Esophagus muscularis mucosa (tissue), 4 donors: ENCODE measurements at places on chromosomes 1 and 21. TPM values are rescaled to one million over a fixed set of nuclear protein-coding genes. Genes with fewer than 3 reads are reported as not detected.

CHRM3 gene
- 75.5 TPM for total RNA-seq

F5 gene
- not detected for total RNA-seq

SH3BP5L gene
- total RNA-seq, result 19.9 TPM

MATN1 gene
- total RNA-seq, result not detected

GRCh38 chr1:32073299-32074229 is 825 bp downstream of the TMEM39B start:
- DNase-seq, result no peak

DNA sequence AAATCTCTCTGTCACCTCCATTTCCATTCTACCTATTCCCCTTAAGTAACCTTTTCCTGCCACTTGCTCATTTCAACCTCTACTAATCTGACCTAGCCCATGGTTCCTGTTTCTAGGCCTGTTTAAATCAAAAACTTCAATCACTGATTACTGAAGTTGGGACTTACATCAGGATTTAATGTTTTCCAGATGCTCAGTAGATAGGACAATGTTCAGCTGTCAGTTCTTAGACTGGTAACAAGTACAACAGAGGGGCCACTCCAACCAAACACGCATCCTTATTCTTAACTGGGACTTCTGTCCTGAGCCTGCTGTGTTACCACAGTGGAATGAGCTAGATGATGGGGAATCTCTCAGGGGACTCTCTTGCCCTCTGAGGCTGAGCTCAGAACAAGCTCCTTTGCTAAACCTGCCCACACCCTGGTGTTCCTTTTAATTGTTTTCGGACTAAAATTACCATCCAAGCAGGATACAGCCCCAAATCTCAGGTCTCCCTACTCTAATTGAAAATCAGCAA is 974.6 kb downstream of the TTLL7 start:
- no peak for DNase-seq

DNA sequence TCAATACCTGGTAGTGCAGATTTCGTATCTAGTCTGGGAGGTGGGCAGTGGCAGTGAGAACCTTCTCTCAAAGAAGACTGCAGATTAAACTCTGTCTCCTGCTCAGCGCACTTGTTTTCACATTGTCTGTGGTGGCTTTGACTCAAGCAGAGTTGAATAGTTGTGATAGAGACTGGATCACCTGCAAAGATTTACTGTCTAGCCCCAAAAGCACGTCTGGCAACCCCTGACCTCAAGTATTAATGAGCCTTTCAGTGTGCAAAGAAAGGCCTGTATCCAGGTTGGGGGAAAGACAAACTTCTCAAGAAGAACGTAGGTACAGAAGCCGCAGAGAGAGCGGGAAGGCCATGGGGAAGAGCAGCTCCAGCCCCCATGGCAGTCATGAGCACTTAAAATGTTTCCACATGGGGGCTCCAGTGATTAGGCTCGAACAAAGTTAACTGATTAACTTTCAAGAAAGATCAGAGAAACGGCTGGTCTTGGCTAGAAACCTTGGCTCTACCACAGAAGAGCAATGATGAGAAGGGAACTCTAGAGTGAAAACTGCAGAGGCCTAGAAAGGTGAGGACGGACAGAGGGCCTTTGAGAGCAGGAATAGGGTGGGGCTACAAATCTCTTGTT is 15.2 kb downstream of the HENMT1 start:
- no peak for DNase-seq

- DNase-seq, result no peak
Observed at GRCh38 chr1:94970783-94971182, 43.9 kb upstream of the CNN3 start.

- no peak for DNase-seq
Observed at GRCh38 chr1:186214791-186215190, 160.3 kb downstream of the TPR start.

DNA sequence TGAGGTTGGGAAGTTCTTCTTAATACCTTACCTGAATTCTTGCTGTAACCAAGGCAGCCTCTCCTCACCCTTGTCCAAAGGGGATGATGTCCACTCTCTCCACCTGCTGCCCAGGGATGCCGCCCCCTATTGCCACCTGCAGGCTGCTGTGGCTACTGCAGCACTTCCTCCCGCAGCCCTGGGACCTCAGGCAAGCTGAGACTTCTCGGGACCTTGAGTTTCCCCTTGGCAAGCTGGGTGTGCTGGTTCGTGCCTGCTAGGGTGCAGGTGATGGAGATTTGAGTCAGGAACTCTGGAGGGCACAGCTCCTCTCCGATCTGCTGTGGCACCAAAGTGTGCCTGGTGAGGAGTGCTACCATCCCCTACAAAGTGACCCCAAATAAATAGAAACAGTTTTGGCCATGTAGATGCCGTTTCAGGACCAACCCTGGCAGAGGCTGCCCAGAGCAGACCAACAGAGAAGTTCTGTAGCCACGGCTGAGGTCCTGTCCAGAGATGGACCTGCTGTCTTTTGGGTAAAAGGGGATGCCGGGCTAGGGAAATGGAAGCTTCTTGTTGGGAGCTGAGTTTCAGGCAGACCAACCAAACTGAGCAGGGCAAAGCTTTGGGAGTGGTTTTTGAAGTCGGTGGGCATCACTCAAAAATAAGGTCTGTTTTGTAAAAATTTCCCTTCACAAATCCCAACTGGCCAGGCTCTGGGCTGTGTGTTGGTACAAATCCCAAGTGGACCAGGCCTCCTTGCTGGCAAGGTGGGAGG is 31.7 kb downstream of the RUNX3 start:
- no peak for DNase-seq

DNA sequence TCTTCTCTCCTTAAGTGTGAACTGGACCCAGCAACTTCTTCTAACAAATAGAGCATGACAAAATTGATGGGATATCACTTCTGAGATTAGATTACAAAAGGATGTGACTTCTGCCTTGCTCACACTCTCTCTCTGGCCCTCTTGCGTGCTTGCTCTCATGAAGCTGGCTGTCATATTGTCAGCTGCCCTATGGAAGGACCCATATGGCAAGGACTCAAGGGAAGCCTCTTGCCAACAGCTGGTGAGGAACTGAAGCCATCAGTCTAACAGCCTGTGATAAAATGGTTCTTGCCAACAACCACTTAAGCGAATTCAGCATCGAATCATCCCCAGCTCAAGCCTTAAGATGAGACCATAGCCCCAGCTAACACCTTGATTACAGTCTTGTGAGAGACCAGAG is 4.8 kb upstream of the TLR5 start:
- DNase-seq, result no peak

DNA sequence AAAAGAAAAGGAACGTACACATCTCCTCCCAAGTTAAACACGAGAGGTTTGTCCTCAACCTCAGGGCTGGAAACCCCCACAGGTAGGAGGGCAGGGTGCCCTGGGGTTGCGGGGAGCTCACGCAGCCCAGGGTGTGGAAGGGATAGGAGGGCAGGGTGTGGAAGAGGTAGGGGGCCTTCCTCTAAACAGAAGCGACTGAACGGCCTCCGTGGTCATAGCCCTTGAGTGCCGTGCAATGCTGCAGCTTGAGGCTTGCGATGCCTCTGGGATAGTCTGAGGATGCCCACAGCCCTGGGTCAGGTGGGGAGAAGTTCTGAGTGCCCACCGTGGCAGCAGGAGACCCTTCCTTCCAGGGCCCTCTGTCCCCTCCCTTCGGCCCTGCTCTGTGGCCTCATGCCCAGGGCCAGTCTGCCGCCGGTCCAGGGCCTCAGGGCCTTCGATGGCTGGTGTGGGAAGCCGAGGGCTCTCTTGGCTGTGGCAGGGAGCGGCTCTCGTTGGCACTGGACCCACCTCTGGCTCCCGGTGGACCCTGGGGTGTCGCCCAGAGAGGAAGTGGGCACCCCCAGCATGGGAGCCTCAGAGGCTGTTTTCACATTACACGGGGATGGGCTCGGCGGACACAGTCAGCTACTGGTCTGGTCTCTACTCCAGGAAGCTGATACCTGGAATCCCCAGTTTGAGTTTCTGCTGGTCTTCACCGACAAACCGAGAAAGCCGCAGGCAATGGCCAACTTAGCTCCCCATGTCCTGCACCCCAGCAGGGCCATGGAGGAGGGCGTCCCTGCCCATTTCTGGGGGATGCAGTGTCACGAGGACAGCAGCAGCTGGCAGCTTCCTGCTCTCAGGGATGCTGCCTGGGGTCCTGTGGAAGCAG is 6.4 kb upstream of the CDK11B start:
- no peak for DNase-seq

GRCh38 chr1:178060789-178061556 is 32.9 kb upstream of the RASAL2 start:
- DNase-seq, result no peak
